Progenitor cell of endocrine pancreas (in vitro differentiated cells): ENCODE measurements at places on chromosomes 2 and 18. TPM values are rescaled to one million over a fixed set of nuclear protein-coding genes. Genes with fewer than 3 reads are reported as not detected.

DNA sequence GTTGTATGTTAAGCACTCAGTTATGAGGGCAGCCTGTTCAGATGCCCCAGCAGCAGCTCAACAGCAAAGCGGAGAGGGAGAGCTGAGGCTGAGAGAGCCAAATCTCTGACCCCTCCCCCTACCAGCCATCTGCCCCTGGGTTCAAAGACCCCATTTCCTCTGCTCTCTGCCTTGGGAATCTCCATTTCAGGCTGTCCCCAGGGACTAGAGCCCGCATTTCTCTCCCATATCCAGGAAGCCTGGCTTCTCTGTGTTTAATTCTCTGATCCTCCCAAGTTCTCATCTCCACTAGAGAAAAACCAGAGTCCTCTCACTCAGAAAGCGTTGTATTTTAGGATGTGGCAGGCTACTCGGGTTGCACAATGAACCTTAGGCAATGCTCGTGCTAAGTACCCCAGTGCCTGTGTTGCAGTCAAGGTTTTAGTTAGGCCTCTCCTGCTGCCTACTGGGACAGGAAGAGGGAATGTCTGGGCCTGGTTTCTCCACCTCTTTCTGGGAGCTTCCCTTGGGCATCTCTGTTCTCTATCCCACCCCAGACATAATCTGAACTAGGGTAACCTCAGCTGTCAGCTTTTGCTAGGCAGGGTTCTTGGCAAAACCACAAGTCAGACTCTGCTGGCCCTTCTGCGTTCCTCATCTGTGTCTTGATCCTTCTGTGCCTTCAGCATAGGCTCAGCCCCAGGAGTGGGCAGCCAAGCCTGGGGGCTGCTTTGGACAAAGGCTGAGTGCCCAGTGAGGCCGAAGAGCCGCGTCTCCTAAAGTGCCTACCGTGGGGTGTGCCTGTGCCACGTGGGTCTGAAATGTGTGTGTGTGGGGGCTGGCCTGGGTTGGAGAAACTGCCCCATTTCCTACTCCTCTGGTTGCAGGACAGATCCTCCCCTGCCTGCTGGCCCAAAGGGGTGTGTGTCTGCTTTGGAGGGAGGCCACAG lies 96.8 kb downstream of the STPG4 start:
- no peak for DNase-seq

DNA sequence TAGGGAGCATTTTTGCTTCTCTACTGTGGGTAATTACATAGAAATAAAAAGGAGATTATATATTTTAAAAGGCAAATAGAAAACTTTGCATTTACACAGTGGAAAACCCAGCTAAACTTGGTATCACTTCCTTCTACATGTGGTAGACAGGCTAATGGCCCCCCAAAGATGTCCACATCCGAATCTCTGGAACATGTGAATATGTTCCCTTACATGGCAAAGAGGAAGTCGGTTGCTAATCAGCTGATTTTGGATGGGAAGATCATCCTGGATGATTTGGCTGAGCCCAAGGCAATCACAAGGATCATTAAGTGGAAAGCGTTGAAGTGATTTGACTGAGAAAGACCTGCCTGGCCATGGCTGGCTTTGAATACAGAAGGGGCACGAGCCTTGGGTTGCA lies 26.2 kb downstream of the CREG2 start:
- no peak for DNase-seq

- DNase-seq: no peak
These were observed 18.3 kb upstream of the NEDD4L start for GRCh38 chr18:58025733-58026132.

DNA sequence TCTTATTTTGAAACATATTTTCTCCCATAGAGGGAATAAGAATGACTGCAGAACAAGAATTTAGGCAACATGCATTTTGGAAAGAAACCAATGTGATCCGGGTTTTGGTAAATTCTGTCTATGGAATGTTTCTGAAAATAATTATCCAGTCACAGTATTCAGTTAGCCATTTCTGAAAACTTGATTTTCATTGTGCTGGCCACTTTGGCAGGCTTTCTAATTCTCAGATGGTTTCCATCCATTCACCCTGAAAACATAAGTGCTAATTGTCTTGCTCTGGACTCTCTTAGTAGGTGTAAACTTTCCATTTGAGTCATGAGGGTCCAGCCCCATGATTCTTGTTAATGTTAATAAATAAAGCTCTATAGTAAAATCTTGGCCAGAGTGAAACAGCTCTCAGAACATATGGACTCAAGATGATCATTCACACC lies 176.5 kb downstream of the RBM43 start:
- no peak for DNase-seq

DNA sequence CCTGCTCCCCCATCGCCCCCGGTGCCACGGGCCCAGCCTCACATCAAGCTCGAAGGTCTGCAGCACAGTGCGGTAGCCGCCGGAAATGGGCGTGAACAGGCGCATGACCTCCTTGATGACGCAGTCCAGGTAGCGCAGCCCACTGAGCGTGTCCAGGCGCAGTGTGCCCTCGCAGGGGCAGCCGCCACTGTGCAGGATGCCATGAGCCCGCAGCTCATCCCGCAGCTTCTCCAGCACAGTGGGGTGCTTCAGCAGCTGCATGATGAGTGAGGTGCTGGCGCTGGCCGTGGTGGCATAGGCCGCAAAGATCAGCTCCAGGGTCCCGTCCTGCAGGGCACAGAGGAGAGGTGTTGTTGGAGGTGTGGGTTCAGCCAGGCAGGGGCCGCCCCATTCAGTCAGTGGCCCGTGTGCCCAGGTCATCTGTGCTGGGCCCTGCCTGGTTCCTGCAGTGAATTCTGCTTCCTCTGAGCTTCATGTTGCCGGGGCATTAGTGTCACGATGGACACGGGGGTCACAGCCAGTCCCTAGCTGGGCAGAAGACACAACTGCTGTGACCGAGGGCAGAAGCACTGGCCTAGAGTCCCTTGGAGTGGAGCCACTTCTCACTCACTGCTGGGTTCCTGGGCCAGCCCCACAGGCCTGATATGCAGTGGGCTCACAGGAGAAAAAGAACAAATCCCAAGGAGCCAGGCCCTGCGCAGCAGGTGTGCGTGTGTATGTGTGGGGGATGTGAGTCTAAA lies 14.5 kb downstream of the CYP26B1 start:
- no peak for DNase-seq

- no peak for DNase-seq
These were observed 164.4 kb downstream of the PDE11A start for GRCh38 chr2:177908182-177908581.

GRCh38 chr18:39485696-39486095 lies 1920.1 kb upstream of the CELF4 start:
- DNase-seq: no peak

- no peak for DNase-seq
These were observed 26.1 kb downstream of the MAL start for GRCh38 chr2:95051626-95052025.

DNA sequence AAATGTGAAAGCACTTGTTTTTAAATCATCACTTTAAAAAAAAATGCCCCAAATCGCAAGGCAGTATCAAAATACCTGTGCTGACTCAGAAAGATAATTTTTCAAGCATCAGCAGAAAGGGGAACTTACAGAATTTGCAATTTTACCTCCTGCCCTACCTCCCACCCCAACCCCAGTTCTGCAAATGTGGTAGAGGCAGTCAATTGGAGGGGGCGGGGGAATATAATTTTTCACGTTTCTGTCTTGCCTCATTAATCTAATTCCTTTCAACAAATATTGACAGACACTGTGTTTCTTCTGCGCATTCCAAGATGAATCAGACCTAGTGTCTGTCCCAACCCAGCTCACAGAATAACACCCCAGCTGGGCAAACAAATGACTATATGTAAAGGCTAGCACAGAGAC lies 76.8 kb downstream of the ALPK2 start:
- DNase-seq: no peak

- DNase-seq: no peak
These were observed 69.1 kb downstream of the ACVR2A start for GRCh38 chr2:147913701-147914480.

- DNase-seq: no peak
These were observed 18.8 kb downstream of the COX7A2L start for GRCh38 chr2:42342061-42342794.

The CCBE1 gene
- total RNA-seq: 1.1 and 1.2 TPM in 2 replicates

The CPO gene
- 0.24 TPM in 1 of 2 replicates, not detected in the other for total RNA-seq

The CHN1 gene
- 46.1 and 50.3 TPM in 2 replicates for total RNA-seq

The SYT4 gene
- 4.6 and 4.8 TPM in 2 replicates for total RNA-seq

The GALNT13 gene
- total RNA-seq: 7.2 and 8.3 TPM in 2 replicates

The SPATA3 gene
- total RNA-seq: not detected in 2 replicates

The GYPC gene
- total RNA-seq: 29.5 and 34.5 TPM in 2 replicates

The ABHD1 gene
- total RNA-seq: 0.31 and 0.34 TPM in 2 replicates

The GAREM1 gene
- 11.0 and 11.4 TPM in 2 replicates for total RNA-seq
